ENCODE measurements at places on chromosomes 5 and 9.

GRCh38 chr9:34866614-34867013 is 91.5 kb upstream of the PHF24 start:
- no peak for DNase-seq

- no peak for DNase-seq
Observed at GRCh38 chr5:127094161-127094814, 21.0 kb upstream of the C5orf63 start.

GRCh38 chr5:179187229-179187678 is 127.1 kb downstream of the ZNF354C start:
- no peak for DNase-seq

GRCh38 chr9:136419092-136419420 is 8.6 kb downstream of the PMPCA start:
- no peak for DNase-seq

GRCh38 chr9:109986521-109986991 is 206.6 kb downstream of the PALM2AKAP2 start:
- no peak for DNase-seq

DNA sequence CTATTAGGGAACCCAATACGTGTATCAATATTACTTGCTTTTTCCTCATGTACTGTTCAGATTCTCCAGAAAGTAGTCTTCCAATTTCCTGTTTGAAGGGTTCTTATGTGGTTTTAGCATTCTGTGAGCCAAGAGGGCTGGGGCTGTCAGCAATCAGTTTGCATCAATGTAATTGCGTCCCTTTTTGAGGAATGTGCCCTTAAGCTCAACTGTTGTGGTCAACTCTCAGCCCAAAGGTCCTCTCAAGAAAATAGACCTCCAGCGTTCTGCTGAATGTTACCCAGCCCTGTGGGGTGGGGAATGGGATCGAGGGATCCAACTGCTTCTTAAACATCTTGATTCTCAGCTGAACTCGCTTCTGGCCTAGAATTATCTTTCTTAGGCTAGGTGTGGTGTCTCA is 43.8 kb upstream of the CDK20 start:
- no peak for DNase-seq

GRCh38 chr9:78212868-78213267 is 23.0 kb upstream of the CEP78 start:
- no peak for DNase-seq

DNA sequence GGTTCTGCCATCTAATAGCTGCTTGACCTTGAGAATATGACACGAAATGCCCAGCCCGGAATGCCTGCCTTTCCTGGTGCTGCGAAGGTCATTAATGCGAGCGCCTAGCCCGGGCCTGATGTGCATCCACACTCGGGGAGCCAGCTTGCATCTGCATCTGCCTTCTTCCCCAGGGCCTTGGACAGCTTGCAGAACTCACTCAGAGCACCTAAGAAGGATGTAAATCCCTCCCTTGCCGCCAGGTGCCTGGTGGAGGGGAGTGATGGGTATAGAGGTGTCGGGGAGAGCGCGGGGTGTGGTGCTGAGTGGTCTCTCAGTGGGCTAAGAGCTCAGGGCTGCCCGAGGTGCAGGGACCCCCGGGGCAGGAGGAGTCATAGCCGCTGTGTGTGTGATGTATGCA is 127.2 kb downstream of the MRPL36 start:
- DNase-seq, result no peak

DNA sequence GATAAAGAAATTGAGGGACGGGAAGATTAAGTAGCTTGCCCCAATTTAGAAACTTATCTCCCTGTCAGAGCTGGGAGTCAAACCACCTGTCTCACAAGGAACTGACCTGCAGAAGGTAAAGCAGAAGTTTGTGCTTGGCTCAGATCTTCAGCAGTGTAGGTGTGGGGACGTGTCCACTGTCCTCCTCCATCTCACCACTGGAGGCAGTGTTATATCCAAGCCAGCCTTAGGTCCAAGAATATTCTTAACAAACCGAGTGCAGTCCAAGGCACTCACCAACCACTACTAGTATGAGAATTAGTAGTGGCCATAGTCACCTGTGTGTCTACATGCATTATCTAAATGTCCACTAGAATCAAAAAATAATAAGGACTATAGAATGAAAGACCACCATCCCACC is 86.3 kb upstream of the IRX1 start:
- no peak for DNase-seq

DNA sequence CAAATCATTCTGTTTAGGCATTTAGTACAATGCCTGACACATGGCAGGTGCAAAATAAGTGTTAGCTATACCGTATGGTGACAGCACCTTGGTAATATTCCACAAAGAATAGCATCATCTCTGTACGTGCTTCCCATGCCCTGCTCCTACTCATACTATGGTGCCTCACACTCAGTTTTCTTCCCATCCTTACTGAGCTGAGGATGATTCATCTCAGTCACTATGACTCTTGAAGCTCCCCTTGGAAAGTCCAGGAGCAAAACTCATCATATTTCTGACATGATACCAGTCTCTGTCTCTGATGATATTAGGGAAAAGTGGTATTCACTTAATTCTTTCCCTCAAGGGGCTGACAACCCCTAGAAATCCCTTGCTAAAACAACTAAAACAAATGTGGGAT is 423.3 kb downstream of the EFNA5 start:
- DNase-seq, result no peak

- DNase-seq, result no peak
Observed at GRCh38 chr9:110900917-110901316, 137.4 kb downstream of the LPAR1 start.

DNA sequence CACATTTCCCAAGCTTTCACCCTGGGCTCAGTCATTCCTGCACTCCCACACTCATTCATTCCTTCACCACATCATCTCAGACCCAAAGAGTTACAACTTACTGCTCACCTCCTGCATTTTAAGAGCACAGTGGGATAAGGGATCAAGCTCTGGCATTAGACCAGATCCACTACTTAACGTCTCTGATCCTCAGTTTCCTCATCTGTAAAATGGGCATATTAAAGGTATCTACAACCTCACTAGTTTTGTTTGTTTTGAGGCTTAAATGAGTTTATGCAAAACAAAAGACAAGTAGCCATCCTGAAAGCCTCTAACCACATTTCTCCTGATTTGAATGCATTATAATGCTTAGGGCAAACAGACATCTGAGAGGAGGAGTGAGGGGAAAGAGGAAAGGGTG is 77.6 kb downstream of the KLHL3 start:
- DNase-seq, result no peak

DNA sequence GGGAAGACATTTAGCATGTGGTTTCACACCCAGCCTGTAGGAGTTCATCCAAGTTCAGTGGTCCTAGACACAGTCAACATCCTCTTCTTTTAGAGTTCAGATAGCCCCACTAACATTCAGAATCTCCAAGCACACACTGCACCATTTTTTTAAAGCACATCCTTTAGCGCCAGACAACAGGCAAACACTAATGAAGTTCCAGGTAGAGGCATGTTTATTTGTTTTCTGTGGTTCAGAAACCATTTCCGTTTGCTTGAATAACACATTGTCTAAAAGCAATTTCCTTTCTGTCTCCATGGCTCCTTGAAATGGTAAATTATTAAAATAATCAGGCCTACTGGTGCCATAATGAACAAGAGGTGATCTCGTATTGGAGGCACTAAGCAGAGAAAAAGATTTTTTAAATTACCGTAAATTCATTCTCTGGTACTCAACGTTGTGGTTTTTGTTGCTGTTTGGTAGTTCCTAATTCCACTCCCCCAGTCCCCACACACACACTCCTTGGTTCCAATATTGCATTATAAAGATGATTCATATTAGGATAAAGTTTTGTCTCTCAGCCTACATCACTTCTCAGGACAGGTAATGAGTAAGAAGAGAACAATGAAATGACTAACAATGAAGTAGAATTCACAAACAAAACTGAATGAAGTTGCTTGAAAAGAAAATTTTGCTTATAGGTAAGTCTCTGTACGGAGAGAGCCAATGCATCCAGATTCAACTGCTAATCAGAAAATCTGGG is 153.1 kb downstream of the PCSK1 start:
- no peak for DNase-seq

DNA sequence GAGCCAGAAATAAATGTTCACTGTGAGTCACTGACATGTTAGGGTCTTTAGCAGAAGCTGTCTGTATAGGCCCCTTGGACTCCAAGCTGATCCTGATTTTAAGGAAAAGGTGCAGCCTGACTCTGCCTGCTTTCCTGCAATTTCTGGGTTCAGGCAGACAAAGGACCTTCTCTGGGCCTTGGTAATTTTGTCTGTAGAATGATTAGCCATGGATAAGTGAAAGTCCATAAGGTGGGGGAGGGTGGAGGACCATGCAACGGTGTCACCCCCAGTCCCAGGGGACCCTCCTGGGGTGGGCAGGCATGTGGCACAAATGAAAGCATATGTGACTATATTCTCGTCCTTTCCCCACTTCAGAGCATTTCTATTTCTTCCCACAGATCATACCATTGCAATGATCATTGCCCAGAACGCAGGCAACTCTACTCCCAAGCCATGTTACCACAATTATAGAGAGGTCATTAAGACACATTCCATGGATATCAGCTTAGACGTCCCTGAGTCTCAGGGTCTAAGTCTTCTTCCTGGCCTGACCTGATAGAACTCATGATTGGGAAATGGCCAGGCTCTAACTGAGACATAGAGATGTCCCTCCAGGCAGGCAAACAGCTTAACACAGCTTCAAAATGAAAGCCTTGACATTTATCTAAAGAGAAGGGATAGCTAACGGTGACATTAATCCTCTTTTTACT is 157.9 kb upstream of the ALDH1B1 start:
- no peak for DNase-seq

DNA sequence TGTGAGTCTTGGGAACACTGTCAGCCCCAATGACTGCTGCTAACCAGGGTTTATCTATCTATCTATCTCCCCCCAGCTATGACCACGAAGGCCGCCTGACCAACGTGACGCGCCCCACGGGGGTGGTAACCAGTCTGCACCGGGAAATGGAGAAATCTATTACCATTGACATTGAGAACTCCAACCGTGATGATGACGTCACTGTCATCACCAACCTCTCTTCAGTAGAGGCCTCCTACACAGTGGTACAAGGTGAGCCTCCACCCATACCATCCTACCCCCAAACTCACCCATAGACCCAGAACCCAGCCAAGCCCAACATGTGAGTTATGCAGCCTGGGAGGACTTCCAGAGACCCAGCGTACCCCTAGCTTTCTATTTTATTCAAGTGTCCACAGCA is 65.4 kb upstream of the WWC1 start:
- no peak for DNase-seq

- no peak for DNase-seq
Observed at GRCh38 chr5:133251296-133252132, 199.7 kb downstream of the HSPA4 start.

DNA sequence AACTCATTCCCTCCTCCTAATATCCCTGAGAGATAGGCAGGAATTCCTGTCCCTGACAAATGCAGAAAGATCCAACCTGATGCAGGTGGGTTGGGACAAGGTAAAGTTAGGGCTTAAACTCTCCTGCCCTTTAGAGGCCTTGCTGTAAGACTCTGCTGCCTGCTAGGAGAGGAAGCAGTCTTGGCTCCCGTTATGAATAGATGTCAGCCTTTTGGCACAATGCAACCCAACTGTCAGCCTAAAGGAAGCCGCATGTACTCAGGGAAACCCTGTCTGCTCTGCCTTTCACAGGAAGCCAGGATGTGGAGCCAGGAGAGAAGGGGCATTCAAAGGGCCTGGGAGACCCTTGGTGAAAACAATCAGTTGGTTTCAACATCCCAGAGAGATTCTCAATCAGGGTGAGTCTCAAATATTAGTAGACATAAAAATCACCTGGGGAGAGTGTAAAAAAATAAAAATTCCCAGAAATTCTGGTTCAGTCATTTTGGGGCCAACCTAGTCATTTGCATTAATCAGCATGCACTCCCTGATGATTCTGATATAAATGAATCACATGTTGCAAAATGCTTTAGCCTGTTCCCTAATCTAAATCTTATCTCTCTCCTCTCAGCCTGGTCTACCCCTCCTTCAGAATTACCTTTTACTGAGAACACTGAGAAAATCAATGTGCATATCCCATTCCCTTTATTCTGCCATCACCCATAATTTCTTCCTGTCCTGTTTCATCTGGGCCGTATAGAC is 136.2 kb upstream of the TRIM32 start:
- DNase-seq, result no peak

GRCh38 chr9:118940473-118940872 is 428.8 kb downstream of the BRINP1 start:
- no peak for DNase-seq

DNA sequence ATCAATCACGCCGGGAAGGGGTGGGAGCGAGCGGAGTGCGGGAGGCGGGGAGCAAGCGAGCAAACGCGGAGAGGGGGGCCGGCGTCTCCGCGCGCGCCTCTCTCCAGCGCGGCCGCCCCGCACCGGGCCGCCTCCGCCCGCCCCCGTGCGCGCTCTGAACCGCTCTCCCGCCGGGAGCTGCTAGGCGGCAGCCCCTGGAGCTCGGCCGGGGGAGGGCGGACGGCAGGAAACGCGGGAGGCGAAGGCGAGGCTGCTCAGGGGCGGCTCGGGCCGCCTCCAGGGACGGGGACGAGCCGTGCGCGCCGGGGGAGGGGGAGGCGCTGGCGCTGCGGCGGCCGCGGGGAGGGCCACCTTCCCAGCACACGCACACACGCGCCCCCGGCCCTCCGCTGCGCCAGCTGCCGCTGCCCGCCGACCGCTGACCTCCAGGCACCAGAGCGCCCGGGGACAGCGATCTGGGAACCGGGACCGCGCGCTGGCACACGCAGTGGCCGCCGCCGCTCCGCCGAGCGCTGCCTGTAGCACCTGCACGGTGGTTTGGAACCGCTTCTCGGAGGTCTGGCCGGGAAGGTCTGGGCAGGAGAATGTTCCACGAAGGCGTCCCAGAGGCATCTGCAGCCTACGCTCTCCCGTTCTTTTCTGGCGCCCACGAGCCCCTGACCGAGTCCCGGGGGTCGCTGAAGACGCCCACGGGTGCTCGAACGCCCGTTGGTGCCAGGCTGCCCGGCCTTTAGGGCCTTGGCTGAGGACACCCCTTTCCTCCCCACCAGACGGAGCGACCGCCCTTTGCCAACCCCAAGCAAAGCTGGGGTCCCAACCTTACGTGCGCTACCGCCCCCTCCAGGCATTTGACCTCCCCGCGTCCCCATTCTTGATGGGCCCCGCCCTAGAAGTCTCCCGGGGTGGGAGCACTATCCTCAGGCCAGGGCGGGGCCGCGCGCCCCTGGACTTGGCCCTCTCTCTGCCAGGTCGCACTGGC is at the start of gene GABBR2:
GABBR2 (minus strand) TSS at position 3 of the 979 bp plus-strand sequence. CDS start 198 bp downstream, outside the sequence.
- no peak for DNase-seq

GRCh38 chr9:105047742-105048041 is 119.7 kb upstream of the ABCA1 start:
- DNase-seq, result no peak

DNA sequence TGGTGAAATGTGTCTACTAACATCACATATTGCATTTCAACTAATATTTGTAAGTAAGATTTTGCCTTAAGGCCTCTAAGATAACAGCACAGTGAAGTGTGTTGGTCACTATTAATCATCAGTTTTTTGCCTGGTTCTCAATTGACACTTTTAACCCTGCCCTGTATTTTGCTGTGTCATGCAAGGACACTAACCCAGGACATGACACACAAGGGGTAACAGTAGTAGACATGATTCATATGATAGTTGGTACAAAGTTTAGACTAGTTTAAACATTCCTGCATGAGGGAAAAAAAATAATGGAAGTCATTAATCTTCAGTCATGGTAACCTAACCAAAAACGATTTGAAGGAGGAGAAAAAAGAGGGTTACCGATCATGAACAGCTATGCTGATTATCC is 207.0 kb downstream of the DEPDC1B start:
- no peak for DNase-seq

All from stimulated activated CD8-positive, alpha-beta memory T cell treated with anti-CD3 and anti-CD28 coated beads, Interleukin-15, amount 100 ng/mL, for 1 hour (primary cell).